ENCODE measurements at places on chromosomes 12 and 14.
A peak's percentile ranks its signal among the peaks of the same experiment; 100 is the strongest.

GRCh38 chr12:29316752-29317151 lies 64.2 kb downstream of the ERGIC2 start:
- no peak for DNase-seq

DNA sequence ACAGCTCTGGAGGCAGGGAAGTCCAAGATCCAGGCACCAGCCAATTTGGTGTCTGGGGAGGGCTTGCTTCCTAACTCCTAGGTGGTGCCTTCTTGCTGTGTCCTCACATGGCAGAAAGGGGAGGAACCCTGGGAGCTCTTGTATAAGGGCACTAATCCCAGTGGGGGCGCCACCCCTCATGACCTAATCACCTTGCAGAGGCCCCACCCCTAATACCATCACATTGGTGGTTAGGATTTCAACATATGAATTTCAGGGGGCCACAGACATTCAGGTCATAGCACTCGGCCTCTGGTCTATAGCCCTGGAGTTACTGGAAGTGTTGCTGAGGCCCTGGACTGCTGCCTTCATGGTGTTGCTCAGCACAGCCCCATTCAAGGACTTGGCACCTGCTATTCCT lies 14.6 kb downstream of the PSMD9 start:
- DNase-seq, result no peak

DNA sequence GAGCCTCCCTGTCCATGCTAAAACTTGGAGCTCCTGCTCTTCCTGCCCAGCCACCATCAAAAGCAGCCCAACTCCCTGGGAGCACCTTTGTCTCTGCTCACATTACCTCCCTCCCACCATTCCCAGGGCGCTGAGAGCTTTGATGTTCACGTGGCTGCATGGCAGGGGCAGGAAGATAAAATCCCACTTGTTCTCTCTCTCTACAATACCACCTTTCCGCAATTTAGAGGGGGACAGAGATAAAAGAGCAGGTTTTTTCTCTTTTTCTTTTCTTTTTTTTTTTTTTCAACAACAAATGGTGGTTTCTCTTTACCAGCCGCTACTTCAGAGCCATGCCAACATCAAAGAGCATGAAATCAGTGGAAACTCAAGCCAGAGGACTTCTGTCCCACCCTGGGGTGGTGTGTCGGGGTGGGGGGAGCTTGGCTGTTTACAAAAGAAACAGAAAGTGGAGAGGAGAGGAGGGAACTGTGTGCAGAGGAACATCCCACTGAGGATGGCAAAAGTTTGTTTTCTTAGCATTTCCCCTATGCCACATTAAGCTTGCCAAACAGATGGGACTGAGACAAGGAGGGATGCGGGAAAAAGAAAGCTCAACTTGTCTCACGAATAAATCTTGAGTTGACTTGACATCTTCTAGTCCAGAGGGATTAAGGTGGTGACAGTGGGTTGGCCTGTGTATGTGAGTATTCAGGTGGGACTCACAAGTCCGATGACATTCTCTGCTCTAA lies 103.7 kb upstream of the NUDT4 start:
- DNase-seq, result no peak

- DNase-seq, result no peak
These were observed 30.7 kb upstream of the PWP1 start for GRCh38 chr12:107654873-107655272.

DNA sequence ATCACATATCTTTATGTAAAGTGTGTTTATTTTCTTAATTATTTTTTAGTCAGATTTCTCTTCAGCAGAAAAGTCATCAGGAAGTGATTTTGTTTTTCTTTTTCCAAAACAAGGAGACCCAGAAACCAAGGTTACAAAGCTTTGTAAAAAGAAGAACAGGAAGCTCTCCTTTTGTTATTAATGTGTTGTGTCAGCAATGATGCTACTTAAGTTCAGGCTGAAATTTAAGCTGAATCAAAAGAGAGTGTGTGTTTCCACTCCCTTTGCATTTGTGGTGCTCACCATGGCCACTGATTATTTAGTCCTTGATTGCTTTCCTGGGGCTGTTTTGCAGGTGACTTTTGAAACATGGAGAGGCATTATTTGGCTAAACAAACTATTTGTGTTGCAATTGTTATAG lies 155.3 kb upstream of the ATP2B1 start:
- no peak for DNase-seq

- DNase-seq, result no peak
These were observed 15.7 kb downstream of the FAR2 start for GRCh38 chr12:29164477-29165393.

DNA sequence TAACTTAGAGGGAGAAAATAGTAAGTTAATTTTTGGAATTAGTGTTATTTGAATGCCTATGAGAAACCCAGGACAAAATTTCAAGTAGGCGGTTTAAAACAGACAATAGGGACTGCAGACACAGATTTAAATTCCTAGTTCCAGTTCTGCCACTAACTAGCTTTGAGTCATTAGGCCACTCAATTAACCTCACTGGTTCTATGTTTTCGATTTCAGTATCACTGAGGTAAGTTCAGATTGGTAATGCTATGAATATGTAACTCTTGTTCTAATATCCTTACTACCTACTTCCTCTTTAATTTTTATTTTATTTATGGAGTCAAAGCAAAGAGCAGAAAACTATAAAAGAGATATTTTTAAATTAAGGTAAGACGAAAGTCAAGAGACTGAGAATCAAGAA lies 52.6 kb downstream of the GALC start:
- DNase-seq, result peak; percentile 28

Measured in T-helper 2 cell (primary cell).